CD4-positive, alpha-beta T cell treated with Interleukin-2 at 100 ng/mL for 4 hours (primary cell): ENCODE measurements at places on chromosomes 1 and 21.

- DNase-seq: no peak
Observed at GRCh38 chr1:245877976-245878375, 629.1 kb downstream of the SMYD3 start.

GRCh38 chr21:37118187-37118826 is 45.3 kb downstream of the TTC3 start:
- DNase-seq: no peak

GRCh38 chr1:15350151-15350550 is 59.5 kb upstream of the EFHD2 start:
- DNase-seq: no peak

- DNase-seq: no peak
Observed at GRCh38 chr1:73839922-73840321, 358.1 kb downstream of the LRRIQ3 start.

- no peak for DNase-seq
Observed at GRCh38 chr1:151165281-151165737, 393 bp downstream of the LYSMD1 start.

DNA sequence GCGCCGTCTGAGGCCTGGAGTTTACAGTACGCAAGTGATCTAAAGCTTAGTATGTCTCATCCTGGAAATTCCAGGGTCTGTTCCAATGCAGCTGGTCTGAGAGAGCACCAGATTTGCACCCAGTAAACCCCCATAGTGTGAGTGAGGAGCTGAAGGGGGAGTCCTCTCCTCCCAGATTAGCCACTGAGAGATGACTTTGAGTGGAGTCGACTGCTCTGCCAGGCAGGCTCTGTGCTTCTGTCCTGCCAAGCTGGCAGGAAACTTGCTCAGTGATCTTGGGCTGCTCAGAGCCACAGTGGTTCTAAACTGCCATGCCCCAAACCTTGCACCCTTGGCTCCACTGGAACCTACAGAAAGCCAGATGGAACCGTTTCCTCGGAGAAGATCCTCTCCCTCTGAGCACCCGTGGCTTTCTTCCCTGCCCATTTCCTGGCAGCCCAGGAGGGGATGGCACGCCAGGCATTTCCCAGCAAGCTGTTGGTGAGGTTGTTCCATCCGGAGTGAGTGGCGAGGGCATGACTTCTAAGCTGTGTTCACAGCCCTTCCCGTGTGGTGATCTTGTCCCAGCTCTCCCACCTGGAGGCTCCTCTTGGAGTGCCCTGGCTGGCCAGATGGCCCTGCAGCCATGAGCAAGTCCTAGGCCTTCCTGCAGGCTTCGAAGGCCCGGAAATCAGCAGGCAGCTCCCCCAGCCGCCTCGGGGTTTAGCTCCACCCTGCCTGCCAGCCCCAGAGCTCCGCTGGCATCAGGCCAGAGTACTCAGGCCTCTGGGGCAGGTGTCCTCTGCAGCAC is 125.9 kb upstream of the VAMP3 start:
- DNase-seq: no peak
